ENCODE measurements at places on chromosomes 11 and 22. TPM values are rescaled to one million over a fixed set of nuclear protein-coding genes. Genes with fewer than 3 reads are reported as not detected.

The NCAM1 gene
- not detected for total RNA-seq

The TRIM22 gene
- total RNA-seq, result 73.4 TPM

The HYLS1 gene
- 9.4 TPM for total RNA-seq

The ATP5MG gene
- total RNA-seq, result 211 TPM

The MTMR2 gene
- total RNA-seq, result 49.5 TPM

The PRRG4 gene
- total RNA-seq, result not detected

The CCDC87 gene
- 0.28 TPM for total RNA-seq

Data from endothelial cell of umbilical vein (primary cell).